Inflammatory macrophage treated with lipopolysaccharide for 1 hour (primary cell): ENCODE measurements at places on chromosomes 3 and 15.
A peak's percentile ranks its signal among the peaks of the same experiment; 100 is the strongest.

DNA sequence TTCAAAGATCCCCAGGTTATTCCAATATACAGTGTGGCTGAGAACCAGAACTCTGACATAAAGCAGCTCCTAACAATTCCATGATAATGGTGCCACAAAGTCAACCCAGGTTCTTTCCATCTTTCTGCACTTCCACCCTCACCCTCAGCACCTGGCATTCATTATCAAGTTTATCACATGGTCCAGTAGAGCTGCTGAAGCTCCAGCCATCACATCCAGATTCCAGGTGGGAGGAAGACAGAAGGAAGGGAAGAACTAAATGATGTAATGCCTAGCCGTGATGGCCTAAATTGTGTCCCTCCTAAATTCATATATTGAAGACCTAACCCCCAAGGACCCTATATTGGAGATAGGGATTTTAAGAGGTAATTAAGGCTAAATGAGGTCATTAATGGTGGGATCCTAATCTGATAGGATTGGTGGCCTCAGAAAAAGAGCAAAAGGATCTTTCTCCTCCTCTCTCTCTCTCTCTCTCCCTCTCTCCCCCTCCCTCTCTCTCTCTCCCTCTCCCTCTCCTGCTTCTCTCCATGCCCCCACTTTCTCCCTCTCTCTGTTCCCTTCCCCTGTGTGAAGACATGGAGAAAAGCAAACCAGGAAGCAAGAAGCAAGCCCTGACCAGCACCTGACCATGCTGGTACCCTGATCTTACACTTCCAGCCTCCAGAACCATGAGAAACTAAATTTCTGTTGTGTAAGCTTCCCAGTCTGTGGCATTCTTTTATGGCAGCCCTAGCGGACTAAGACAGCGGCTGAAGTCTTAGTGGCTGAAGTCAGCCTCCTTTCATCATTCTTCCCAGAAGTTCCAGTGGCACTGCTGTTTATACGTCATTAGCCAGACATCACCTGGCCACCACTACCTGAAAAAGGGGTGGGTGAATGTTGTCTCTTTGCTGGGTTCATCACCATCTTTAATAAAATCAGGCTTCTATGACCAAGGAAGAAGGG is 369.7 kb upstream of the PROK2 start:
- no peak for DNase-seq

- DNase-seq: peak; percentile 65
These were observed 33.5 kb downstream of the CLDN18 start for GRCh38 chr3:138043266-138044029.

- DNase-seq: no peak
These were observed 936.1 kb downstream of the TUSC7 start for GRCh38 chr3:117645561-117646242.

GRCh38 chr15:39312984-39313383 is 267.9 kb upstream of the THBS1 start:
- DNase-seq: peak; percentile 54

- no peak for DNase-seq
These were observed 281.9 kb upstream of the DPH6 start for GRCh38 chr15:35827911-35828310.

DNA sequence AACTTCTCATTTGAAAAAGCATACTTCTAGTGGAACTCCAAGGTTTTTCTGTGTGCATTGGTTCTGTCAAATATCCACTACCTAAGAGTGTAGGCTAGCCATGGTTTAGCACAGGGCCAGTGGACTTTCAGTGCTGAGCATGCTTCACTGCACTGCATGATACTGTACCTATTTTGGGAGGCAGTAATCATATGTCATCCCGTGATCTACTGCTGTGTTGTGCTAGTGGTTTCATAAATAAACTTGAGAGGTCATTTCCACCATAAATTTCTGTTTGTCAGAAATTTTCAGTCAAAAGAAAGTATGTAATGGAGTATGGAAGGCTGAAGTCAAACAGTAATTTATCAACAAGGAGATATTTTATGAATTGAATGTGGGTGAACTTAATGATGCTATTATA is 203.6 kb downstream of the ROBO1 start:
- no peak for DNase-seq

GRCh38 chr15:36506733-36507356 is 72.6 kb upstream of the CDIN1 start:
- DNase-seq: no peak

GRCh38 chr3:142853270-142854168 is 35.4 kb downstream of the PCOLCE2 start:
- DNase-seq: no peak

DNA sequence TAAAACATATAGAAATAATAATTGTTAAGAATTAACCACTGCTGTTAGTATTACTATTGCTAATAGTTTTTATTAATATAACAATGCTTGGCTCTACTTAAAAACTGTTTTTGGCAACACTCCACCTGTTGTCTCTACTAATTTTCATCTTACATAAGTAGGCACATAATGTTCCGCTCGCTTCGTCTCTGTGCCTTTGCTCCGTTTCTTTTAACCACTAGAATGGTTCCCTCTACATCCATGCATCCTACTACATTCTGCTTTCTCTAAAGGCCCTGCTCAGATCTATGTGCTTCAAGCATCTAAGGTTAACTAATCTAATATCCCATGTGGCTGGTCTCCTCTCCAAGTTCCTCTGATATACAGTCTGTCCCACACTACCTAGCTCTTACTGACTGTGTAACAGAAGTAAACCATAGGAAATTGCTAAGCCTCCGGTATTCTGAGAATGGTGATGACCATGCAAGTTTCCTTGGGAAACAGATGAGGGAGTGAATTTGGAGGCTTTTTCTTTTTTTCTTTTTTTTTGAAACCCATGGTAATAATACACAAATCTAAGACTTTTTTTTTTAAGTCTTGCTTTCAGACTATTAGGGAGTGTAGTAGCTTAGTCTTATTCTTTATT is 138.3 kb downstream of the P3H2 start:
- no peak for DNase-seq

- no peak for DNase-seq
These were observed 347.3 kb downstream of the CNTN3 start for GRCh38 chr3:74267131-74267530.

DNA sequence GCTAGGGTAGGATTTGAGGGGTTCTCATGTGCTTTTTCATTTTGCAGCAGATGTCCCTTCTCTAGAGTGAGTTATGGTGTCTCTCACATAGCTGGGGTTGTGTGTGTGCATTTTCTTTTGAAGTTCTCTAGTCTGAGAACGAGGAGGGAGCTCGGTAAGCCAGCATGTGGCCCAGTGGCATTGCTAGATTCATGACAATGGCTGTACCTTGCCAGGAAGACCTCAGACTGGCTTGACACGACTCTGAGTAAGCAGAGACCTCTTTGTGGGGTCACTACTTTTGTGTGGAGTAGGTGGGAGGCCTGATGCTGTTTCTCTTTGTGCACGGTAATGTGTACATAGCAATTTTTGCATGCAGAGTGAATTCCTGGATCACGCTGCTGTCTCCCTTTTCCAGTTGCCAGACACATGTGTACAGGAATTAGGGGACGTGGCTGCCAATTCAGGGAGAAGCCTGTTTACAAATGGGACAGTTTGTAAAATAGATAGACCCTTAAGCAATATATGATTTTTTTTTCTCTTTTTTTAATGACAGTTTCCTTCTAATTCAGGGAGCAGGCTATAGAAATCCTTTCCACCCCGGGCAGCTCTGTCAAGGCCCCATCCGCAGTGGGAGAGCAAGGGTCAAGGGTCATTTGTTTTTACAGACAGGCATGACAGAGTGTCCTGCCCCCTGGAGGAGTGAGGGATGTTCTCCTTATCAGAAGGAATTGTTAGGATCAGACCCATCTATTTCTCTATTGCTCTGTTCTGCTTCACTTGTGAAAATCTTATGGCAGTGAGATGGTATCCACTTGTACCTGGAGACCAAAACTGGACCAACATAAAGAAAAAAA is 4.6 kb downstream of the CACNA1D start:
- DNase-seq: no peak

DNA sequence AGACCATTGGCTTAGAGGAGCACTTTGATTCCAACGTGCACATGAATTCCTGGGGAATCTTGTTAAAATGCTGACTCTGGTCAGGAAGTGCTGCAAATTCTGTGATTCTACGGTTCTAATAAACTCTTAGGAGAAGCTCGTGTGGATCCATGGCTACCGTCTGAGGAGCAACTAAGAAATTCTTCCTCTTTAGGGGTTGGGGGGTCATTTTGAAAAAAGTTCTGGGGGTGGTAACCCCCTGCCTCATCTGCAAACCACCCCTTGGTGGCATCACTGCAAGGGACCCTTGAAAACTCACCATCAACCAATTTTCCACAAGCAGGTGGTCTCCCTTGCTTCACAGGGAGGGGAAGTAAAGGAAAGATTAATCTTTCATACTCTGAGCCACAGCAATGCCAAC is 52.2 kb upstream of the IGF1R start:
- no peak for DNase-seq

GRCh38 chr3:66270701-66271100 is 49.9 kb downstream of the SLC25A26 start:
- no peak for DNase-seq

DNA sequence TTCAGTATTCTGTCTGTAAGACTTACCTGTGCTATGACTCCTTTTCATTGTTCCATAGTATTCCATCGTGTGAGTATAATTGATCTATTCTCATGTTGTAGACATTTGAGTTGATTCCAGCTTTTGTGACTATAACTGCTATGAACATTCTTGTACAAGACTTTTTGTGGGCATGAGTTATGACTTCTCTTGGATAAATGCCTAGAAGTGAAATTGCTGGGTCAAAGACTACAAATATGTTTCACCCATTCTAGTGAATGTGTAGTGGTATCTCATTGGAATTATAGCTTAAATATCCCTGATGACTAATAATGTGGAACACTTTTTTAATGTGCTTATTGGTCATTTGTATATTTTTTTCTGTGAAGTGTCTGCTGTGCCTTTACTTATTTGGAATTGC is 27.6 kb upstream of the NPHP3 start:
- no peak for DNase-seq

DNA sequence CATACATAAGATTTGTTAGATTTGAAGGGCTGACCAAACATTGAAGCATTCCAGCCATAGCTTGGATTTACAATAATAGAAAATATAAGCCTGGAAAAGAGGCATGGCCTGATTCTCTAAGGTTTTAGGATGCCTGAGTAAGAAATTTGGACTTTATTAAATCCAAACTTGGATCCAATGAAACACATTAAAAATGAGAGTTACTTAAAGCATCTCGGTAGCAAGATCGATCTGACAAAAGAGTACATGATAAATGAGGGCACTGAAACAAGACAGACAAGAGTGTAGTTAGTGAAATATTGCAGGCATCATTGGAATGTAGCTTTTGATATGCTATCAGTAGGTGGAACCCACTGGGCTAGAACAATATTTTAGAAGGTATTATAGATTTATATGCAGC is 855.7 kb upstream of the DPPA4 start:
- DNase-seq: no peak

DNA sequence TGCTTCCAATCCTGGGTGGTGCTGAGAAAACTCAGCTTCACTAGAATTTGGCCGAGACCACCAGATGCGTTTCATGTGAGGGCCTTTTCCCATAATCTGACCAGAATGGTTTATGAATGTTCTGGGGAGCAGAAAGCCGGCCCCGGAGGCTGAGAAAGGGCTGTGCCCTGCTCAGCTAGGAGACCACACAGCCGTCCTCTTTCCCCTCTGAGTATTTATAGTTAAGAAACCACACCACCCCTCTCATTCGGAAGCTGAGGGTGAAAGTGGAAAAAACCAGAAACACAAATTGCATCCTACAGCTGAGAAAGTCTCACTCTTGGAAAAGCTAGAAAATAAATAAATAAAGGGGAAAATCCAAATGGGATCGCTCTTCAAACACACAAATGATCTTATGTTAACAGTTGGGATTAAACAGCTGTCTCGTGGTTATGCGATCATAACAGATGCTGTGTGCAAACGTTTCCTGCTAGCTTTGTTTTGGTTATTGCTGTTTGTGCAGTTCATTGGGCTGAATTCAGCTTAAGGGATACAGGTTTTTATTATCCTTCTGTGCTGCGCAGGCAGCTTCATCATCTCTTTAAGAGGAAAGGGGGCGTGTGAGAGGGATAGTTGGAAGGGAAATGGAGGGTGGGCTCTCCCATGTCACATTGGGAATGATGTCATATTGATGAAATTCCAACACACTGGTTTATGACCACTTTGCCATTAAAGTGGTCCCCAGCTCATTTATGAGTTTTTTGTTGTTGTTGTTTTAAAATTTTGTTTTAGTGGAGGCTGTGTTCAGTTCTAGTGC is 1026.2 kb upstream of the NR2F2 start:
- DNase-seq: no peak

- DNase-seq: peak; percentile 75
These were observed 205.9 kb downstream of the P3H2 start for GRCh38 chr3:189914799-189915198.

GRCh38 chr3:9476935-9477334 is 76.7 kb downstream of the LHFPL4 start:
- no peak for DNase-seq

- DNase-seq: no peak
These were observed 213.0 kb downstream of the MEIS2 start for GRCh38 chr15:36887214-36887961.

GRCh38 chr3:117602058-117602644 is 892.6 kb downstream of the TUSC7 start:
- DNase-seq: no peak

GRCh38 chr3:147872568-147872967 is 463.4 kb downstream of the ZIC1 start:
- no peak for DNase-seq

DNA sequence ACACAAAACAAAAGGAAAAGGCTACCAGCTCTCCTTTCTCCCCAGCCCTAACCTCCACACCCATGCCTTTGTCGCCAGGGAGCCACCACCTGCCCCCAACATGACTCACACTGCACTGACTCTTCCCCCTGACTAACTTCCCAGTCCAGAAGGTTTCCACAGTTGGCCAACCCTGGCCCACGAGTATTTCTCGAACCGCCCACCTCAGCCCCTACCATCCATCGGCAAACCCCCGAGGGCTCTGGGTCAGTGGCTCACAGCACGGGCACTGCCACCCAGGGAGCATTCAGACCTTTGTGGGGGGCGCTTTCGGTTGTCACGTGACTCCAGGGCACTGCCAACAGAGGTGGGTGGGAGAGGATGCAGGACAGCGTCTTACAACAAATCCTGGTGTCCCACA is 152.3 kb downstream of the LRRC28 start:
- peak; percentile 90 for DNase-seq

GRCh38 chr3:32105291-32106131 is 909 bp upstream of the GPD1L start:
- DNase-seq: no peak
